Prostate gland (tissue), 2 donors: ENCODE measurements at places on chromosomes 11 and 22.

- DNase-seq: peak; percentile 32
These were observed 52.9 kb upstream of the CARS1 start for GRCh38 chr11:3109921-3110706.

DNA sequence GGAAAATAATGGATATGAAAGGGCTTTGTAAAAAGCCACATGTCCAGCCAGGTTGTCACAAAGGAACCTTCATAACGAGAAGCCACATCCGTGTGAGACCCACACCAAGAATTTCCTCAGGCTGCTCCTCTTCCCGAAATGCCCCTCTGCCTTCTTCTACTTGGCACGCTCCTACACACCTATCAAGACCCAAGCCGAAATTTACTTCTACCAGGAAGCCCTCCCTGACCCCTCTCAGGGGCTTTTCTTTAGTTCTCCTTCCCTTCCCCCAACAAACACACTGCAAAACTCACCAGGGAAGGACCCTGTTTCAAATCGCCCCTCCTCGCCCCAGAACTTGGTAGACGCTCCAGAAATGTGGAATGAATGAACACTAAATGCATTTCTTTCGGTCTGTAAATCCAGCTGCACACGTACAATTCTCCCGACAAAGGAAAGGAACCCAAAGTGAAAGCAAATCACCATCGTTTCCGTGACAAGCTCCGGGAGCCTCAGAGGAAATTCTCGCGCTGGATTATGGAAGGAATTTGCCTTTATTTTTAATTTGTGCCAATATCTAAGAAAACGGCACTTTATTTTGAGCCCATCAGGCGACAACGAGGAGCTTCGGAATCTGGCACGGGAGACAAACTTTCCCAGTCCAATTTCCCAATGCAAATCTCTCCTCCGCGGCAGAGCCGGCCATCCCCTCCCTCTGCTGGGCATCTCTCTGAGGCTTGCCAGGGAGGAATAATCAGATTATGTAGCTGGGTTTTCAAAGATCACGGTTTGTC, 13.2 kb upstream of the SHISAL1 start:
- DNase-seq: no peak

DNA sequence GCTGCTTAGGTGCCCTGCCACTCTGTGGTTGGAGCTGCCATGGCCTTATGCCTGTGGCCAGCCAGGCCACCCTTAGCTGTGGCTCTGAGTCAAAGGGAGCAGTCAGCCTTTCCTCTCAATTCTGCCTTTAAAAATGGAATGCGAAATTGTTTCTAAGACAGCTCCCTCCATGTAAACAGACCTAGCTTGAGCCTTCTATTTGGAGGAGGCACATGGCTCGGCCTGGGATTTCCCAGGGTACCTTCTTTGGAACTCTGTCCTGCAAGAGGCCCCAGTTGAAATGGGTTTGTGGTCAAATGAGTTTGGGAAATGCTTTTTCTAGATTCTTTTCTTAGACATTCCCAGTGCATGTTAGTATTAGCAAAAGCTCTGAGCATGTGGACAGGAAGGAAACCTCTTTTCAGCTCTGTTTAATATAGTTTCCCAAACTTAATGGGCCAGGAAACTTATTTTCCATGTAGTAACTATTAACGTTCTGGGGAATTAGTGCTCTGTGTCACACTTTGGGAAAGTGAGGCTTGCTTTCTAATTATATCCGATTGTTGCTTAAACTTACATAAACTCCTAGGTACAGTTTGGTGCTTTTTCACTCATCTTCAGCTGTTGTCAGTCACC, 7.8 kb downstream of the PHOX2A start:
- DNase-seq: no peak

DNA sequence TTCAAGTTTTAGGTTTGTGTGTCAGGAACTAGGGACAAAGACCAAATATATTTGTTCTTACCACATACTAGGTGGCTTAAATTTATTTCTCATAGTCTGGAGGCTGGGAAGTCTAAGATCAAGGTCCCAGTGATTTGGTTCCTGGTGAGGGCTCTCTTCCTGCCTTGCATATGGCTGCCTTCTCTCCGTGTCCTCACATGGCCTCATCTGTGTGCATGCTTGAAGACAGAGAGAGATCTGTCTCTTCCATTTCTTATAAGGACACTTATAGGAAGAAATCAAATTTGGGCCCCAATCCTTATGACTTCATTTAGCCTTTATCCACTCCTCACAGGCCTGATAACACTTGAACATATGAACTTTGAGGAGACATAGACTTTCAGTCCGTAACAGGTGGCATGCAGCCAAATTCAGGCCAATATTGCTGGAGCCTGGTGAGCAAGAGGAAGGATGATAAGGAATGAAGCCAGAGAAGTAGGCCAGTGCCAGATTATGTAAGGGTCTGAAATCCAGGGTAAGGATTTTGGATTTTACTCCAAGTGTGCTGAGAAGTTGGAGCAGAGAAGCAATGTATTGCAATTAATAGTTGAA, 35.1 kb downstream of the TTC17 start:
- DNase-seq: no peak

GRCh38 chr11:72354356-72355115, 79.8 kb downstream of the CLPB start:
- DNase-seq: no peak

- DNase-seq: no peak
These were observed 323.3 kb upstream of the NCAM1 start for GRCh38 chr11:112637876-112638275.

DNA sequence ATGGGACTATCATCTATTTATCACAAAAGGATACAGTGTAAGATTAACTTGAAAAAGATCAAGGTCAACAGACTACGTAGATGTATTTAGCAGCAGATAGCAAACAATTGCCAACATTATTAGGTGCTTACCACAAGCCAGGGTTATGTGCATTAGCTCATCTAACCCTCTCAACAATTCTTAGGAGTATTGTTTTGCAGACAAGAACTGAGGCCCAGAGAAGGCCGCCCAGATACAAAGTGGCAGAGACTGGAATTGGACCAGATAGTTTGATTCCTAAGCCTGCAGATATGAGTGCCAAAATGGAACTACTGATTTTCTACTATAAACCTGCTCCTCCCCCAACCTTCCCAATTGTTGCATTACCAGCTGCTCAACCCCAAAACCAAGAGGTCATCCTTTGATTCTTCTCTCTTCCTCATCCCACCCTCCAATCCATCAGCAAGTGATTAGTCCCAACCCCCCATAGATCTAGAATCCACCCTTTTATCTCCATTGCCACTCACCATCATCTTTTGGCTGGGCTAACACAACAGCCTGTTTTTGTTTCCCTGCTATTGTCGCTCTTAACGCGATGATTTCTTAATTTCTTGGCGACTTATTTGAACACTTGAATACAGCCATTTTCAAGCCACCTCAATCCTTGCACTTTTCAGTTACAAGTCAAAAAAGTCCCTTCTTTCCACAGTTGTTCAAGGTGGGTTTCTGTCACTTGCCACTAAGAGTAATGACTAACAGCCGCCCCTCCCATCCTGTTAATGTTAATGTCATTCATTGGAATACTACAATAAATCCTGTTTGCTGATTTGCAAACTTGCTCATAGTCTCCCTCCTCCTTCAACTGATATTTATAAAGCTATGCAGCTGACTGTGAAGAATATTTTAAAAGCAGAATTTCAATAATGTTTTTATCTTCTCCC, 2.7 kb downstream of the TMEM123 start:
- no peak for DNase-seq

GRCh38 chr11:32947978-32948377, 55.4 kb downstream of the QSER1 start:
- no peak for DNase-seq

DNA sequence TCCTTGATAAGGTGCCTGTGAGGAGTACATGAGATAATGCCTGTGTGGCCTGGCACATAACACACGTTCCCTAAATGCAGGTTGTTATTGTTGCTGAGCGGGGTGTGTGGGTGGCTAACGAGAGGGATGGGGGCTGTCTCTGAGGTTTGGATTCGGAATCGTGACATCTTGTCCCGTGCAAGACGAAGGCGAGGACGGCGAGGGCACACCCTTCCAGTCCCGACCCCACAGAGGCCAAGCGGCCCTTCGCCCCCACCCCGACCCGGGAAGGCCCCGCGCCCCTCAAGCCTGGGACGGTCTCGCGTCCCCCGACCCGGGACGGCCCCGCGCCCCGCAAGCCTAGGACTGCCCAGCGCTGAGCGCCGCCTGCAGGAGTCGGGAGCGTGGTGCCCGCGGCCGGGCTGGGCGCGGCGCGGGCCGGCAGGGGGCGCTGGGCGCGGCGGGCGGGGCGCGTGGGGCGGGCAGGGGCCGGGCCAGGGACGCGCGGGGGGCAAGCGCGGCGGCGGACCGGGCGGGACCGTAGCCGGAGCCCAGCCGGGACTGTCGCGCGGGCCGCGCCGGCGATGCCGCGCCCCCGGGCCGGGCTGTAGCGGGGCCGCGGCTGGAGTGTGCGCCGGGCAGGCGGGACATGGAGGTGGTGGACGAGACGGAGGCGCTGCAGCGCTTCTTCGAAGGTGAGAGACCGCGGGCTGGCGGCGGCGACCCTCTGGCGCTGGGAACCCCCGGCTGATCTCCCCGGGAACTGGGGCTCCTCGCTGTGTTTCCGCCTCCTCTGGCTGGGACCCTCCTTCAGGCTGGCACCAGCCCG, at the start of gene MYRF:
Gene MYRF (plus strand): TSS at position 520 of the 808 bp plus-strand sequence. CDS start 109 bp downstream, at position 629.
- peak; percentile 19 for DNase-seq

DNA sequence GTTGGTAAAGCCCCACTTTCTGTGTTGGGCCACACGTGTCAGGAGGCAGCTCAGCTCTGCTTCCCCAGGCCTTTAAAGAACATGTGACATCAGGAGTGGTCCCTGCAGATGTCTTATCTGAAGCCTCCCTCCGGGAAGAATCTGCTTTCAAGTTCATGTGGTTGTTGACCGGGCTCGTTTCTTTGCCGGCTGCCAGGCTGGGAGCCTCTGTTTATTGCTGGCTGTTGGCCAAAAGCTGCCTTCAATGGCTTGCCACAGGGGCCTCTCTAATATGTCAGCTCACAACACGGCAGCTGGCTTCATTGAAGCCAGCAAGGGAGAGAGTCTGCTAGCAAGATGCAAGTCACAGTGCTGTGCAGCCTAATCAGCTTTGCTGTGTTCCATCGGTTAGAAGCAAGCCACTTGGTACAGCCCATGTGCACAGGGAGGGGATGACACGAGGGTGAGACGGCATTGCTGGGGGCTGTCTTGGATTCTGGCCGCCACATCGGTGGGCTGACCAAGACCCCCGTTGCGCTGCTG, 14.6 kb downstream of the MRGPRF start:
- DNase-seq: no peak

DNA sequence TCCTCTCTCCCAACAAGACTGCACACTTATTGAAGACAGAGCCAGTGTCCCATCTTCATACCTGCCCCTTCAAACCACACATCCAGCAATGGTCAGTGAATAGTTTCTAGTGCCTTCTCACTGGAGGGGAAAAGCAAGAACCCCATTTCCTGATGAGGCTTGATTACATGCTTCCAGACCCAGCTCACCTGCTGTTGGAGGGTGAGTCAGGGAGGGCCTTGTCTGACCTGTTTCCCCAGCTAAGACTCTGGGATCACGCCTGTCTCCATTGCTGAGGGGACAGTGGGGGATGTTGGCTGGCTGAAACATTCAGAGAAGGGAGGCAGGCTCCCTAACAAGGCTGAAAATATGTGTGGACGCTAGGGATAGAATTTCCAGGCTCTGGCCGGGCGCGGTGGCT, 27.5 kb upstream of the ZDHHC13 start:
- DNase-seq: no peak

- DNase-seq: peak; percentile 52
These were observed 34.1 kb downstream of the LIF start for GRCh38 chr22:30212363-30212995.

DNA sequence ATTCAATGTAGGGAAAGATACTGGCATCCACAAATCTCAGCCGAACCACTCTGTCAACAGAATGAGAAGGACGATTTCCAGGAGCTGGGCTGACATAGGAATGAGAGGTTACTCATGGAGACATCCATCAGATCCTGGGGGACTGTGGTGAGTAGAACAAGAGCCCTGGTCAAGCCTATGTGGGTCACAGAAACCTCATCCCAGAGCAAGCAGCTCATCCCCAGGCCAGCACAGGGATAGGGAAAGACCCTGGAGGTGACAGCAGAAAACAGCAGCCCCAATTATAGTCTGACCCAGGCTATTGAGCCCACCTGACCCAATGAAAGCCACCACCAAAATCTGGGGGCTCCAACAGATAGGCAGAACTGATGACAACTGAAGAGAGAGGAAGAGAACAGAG, 128.0 kb upstream of the SERPIND1 start:
- no peak for DNase-seq

GRCh38 chr22:24225951-24226350, 18.9 kb downstream of the GGT5 start:
- DNase-seq: no peak

DNA sequence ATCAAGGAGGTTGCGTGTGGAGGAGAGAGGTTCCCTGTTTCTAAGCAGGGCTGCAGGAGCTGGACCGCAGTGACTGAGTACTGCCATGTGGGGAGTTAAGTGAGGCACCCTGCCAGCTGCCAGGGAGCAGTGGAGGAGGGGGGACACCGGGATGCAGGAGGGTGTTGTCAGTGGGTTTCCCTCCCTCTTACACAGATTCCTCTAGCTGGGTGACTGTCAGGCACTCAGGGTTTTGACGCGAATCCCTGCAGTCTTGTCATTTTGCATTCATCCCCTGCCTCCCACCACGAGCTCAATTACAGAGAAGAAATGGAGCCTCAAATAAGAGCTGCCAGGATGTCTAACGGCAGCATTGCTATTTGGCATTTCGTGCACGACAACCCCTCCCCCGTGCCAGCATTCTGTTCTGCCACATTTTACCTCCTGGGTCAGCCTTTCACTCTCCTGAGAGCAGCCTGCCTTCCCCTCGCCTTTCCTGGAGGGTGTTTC, 119.8 kb upstream of the SORL1-AS1 start:
- no peak for DNase-seq

DNA sequence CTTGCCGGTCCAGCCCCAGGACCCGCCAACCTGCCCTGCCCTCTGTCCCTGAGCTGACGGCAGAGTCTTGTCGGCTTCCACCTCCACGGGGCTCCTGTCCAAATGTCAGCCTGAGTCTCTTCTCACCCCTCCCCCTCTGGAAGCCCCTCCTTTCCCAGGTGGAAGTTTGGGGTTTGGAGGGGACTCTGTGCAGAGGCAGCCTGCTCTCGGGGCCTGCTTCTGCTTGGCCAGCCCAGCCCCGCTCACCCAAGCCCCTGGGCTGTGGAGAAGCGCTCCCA, 31.0 kb downstream of the CTTN start:
- DNase-seq: no peak

- peak; percentile 60 for DNase-seq
These were observed 7.6 kb upstream of the FTH1 start for GRCh38 chr11:61974766-61975631.

DNA sequence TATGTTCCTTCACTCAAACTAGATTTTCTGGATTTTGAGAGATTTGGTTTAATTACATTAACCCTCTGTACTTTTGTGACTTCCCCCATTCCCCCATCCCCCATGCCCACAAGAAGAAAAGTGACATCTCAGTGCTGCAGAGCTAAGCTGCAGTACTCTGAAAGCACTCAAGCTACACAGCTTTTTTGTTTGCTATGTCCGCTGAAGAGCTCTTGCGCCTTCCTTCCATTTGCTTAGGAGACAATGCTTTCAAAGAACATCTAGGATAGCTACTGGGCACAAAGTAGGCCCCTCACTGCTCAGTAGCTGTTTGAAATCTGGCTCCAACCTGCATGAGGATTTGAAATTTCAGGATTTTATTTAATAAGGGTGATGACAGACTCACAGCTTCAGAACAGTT, 69.7 kb downstream of the SLC17A6 start:
- DNase-seq: no peak
